ENCODE measurements at places on chromosomes 1 and 21. TPM values are rescaled to one million over a fixed set of nuclear protein-coding genes. Genes with fewer than 3 reads are reported as not detected.

Gene KLHDC8A
- total RNA-seq = not detected

Gene CCDC190
- not detected for total RNA-seq

Gene CCDC24
- 5.4 TPM for total RNA-seq

Gene C1orf122
- total RNA-seq = 64.6 TPM

Gene IFI44
- total RNA-seq = 25.3 TPM

DNA sequence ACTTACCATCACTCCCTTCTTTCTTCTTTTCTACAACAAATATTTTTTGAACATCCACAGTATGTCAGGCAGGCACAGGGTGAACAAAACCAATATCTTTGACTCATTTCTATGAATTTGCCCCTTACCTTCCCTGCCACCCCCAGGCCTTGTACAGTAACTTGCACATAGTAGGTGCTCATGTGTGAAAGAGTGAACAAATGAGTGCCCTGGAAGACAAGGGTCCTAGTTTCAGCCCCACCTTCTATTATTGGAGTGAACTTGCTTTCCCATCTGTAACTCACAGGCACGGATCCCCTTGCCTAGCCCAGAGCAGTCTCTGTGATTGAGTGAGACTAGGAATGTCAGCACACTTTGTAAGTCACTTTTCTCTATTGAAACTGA lies 12.8 kb downstream of the ZDHHC18 start:
- no peak overlapping the region for H3K27ac ChIP-seq
- no peak overlapping the region for H3K4me3 ChIP-seq
- no peak for DNase-seq
- H3K4me1 ChIP-seq = no peaks in the 10 kb centered on the region
- no peaks in the 10 kb centered on the region for H3K27me3 ChIP-seq

- no peak for DNase-seq
- no peaks in the 10 kb centered on the region for H3K36me3 ChIP-seq
- peaks cover 7% of the 10 kb centered on the region for H3K4me1 ChIP-seq
Measured at GRCh38 chr1:1621173-1622009, 6.1 kb downstream of the MIB2 start.

DNA sequence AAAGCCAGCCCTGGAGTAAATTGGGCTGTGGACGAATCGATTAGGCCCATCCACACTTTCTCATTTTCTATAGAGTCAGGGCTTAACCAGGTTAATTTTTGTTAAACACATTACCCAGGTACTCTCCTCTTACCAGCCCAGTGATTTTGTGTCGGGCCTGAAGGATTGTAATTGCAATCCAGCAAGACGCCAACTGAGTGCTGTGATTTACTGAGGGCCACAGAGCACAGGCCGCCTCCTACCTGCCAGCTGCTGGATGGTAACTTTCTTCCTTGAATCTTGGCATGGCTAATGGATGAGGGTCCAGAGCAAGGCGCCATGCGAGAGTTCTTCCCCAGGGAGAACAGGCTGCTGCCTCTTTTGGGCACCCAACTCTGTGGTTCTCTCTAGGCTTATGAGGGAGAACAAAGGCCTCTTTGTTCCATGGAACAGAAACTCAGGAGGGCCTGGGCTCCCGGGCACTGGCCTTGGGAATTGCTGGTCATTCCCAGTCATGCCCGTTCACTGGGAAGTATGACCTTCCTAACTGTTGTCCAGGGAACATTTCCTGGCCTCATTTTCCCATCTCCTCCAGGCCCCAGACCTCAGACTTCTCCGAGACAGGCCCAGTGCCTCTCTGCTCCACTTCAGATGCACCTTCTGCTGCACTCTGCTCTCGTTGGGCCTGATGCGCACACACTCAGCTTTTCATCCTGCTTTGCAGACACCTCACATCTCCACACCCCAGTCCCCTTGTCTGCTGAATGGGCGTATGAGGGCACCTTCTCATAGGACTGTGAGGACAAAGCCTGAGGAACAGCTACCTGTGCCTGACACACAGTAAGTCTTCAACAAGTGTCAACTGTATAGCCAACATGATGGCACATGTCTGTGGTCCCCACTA lies 57.3 kb downstream of the SYF2 start:
- peak overlapping the region; percentile 73 for H3K27ac ChIP-seq
- no peak overlapping the region for H3K4me3 ChIP-seq
- DNase-seq = no peak
- no peaks in the 10 kb centered on the region for H3K36me3 ChIP-seq

DNA sequence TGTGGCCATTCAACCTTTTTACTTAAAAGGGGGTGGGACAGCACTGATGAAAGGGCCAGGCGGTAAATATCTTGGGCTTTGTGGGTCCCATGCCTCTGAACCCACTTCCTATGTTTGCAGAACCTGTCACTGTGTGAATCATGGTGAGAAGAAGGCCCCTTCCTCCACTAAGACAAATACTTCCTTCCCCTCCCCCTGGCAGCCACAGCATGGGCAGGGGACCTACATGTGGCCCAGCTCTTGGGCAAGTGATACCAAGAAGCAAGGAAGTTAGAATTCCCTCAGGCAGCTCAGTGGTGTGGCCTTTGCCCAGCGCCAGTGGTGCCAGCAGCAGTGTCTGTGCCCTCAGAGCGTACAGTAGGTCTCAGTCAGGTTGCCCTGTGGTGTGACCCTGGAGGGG lies 168.6 kb downstream of the TRIM33 start:
- no peak for DNase-seq
- H3K4me1 ChIP-seq = no peaks in the 10 kb centered on the region
- H3K27me3 ChIP-seq = no peaks in the 10 kb centered on the region
- no peaks in the 10 kb centered on the region for H3K36me3 ChIP-seq
- H3K27ac ChIP-seq = no peak overlapping the region

Measured in breast epithelium (tissue), 4 donors.